Stimulated activated CD8-positive, alpha-beta memory T cell treated with anti-CD3 and anti-CD28 coated beads, Interleukin-2, amount 100 ng/mL, for 48 hours (primary cell): ENCODE measurements at places on chromosomes 1 and 21.

GRCh38 chr1:178942285-178943198, 71.7 kb upstream of the ANGPTL1 start:
- DNase-seq, result no peak

- DNase-seq, result peak; percentile 64
These were observed 5.6 kb upstream of the FAM131C start for GRCh38 chr1:16078925-16079656.

DNA sequence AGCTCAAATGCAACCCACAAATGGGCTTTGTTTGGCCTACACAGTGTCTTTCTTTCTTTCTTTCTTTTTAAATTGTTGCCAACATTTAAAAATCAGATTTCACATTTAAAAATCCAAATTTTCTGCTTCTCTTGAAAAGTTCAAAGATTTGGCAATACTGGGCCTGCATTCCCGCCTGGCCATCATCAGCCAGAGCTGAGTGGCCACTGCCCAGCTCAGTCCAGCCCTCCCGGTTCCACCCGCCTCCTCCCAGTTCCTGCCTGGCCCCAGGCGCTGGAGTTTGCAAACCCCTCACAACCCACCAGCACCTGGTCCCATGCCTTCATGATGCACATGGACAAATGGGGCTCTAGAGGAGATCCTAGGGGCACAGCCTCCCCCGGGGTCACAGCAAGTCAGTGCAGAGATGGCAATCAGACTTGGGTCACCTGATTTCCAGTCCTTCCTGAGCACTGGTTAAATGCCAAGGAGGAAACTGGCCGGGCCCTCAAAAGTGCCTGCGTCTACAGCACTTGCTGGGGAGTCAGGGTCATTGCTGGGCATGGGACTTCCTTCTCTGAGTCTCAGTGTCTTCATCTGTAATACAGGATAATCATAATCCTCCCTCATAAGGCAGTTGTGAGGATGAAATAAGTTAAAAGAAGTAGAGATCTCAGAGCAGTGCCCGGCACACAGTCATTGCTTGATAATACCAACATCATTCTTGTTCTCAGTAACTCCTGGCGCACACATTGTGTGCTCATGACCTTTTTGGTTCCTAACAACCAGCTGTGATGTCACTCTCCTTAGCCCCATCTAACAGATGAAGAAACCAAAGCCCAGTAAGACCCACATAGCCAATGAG, 41.0 kb upstream of the LAPTM5 start:
- DNase-seq, result no peak

GRCh38 chr1:40944326-40944725, 35.2 kb upstream of the CTPS1 start:
- no peak for DNase-seq

GRCh38 chr1:229015806-229016205, 255.1 kb upstream of the RAB4A start:
- DNase-seq, result no peak

DNA sequence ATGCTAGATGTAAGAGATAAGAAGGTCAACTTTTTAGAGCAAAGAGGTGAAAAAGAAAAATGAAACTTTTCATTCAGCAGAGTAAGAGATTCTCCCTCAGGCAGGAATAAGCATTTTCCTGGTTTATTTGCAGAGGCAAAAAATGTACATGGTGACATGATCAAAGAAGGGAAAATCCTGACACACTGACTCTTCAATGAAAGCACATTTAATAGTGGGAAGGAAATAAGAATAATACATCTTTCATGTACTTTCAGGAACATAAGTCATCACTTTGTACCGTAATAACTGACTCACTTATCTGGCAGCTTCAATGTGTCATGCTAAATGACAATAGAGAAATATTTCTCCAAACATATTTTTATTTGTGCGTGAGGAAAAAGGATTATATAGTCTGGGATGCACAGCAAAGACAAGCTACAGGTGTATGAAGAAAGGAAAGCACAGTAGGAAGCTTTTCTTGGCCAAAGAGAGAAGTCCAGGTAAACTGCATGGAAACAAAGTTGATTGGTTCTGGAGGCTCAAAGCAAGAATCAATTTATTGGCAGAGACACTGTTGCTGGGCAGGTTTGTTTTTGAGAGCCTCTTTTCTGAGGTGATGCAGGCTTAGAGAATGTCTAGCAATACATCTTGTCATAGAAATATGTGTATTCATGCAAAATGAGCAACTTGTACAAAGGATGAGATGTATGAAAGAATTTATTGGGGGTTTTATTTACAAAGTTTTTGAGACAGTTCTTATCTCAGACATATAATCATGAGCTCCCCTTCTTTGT, 1409.0 kb downstream of the PLA2G4A start:
- no peak for DNase-seq

DNA sequence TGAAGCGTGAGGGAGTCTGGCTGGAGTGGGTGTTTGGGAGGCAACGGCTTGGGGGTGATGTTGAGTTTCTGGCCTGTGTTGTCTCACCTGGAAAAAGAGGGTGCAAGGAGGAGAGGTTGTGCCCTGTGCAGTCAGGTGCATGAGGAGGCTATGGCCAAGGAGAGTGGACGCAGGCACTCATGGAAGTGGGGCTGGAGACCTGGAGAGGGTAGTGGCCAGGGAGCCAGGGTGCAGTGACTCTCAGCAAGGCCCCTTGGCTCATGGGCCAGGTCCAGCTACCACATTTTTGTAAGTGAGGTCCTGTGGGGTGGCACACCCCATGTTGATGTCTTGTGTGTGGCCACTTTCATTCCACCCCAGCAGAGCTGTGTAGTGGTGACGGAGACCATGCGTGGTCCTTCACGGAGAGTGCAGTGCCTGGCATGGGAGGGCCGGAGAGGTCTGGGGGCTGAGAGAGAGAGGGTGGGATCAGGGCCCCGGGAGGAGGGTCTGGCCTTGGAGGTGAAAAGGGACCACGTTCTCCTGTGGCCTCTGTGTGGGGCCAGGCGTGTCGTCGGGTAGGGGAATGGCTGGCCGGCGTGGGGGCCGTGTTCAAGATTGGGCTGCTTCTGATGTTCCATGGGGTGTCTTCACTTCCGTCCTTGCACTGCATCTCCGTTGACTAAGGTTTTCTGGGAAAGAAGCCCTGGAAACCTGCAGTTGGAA, 6.1 kb downstream of the SNAP47 start:
- no peak for DNase-seq
